Ammon's horn (tissue), 1 donor: ENCODE measurements at places on chromosomes 3 and 15.

- no peak for DNase-seq
These were observed 16.9 kb downstream of the C3orf22 start for GRCh38 chr3:126541628-126542339.

- DNase-seq, result no peak
These were observed 12.1 kb downstream of the CHRNA7 start for GRCh38 chr15:32042269-32042972.

- DNase-seq, result no peak
These were observed 15.8 kb upstream of the GRM2 start for GRCh38 chr3:51691021-51691420.

GRCh38 chr3:50213373-50213772, 8.3 kb downstream of the SLC38A3 start:
- peak; percentile 95 for DNase-seq
